ENCODE measurements at places on chromosomes 12 and 14.

DNA sequence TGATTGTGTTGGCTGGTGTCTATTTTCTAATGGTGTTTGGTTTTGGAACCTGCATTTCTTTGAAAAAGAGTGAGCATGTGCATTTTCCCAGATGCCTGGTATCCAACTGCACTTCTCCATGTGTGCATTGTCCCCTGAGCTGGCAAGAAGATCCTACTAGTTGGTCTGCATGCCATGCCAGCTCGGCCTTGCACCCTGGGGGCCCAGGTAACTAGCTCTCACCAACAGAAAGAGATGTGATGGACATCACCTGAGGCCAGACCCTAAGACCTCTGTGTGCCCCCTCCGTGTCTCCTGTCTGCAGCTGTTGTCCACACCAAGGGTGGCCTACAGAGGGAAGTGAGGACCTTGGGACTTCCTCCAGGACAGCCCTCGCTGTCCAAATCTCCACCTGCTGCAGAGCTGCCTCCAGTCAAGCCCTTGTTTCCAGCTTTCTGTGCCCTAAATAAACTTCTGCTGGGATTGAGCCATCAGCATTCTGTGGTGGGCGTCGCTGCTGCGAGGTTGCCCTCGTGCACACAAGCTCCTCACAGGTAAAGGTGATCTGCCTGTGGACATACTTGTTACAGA, 30.1 kb upstream of the GPR132 start:
- DNase-seq: no peak

DNA sequence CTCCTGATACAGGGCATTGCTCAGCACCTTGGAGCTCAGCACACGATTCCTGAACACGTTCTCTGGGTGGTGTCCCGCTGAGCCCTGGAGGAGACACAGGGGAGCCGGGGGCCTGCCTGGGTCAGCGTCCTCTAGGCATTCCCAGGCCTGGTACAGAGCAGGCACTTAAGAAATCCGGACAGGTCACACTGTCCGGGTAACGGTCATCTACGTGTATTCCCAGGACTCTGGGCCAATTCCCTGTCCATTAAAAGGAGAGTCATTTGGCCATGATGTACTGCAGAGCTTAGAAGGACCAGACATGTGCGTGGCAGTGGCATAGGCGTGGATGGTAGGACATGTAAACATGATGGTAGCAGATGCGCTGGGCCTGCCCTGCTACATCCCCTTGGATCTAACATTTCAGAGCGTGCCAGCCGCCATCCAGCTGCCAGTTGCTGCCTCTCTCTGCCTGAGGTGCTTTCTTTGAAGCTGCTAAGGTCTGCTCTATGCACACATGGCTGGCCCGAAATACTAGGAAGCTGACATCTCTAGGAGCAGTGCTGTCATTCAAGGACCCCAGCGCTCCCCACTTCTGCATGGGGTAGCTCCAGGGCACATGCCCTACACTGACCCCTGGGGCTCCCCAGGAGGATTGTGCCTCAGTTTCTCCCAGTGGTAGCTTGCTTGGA, 273.1 kb upstream of the RTL1 start:
- no peak for DNase-seq

GRCh38 chr12:10392394-10392930, 2.6 kb upstream of the KLRK1 start:
- no peak for DNase-seq

DNA sequence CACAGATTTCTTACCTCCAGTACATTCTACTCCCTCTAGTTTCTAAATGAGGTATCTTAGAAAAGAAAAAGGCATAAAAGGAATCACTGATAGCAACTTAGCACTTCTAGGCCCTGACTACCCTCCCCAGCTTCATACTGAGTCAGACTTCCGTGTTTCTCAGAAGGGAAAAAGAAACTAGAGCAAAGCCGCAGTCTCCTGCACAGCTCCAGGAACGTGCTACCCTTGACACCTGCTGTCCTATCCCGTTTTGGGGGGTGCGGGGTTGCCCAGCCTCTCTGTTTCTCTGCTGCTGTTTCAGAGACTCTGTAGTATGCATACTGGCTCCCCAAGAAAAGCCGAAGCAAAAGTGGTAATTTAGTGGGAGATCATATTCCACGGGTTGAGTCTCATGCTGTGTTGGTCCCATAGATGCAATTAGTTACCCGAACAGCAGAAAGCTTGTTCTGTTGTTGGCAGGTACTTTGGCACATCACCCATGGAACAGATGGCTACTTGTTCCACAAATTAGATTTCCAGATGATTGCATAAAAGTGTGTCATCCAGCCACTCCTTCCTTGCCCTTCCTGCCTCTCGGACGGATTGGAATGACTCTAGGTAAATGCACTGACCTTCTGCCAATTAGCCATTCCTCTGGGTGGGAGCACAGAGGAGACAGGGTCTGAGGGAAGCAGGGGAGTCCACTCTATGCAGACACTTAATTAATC, 438.1 kb downstream of the FUT8 start:
- DNase-seq: peak; percentile 24

- DNase-seq: no peak
Observed at GRCh38 chr12:11968048-11968383, 102.7 kb upstream of the BCL2L14 start.

GRCh38 chr12:6080149-6081045, 44.1 kb downstream of the VWF start:
- DNase-seq: no peak

All from activated CD8-positive, alpha-beta memory T cell treated with anti-CD3 and anti-CD28 coated beads for 1 hour (primary cell).